ENCODE measurements at places on chromosomes 11 and 22.

DNA sequence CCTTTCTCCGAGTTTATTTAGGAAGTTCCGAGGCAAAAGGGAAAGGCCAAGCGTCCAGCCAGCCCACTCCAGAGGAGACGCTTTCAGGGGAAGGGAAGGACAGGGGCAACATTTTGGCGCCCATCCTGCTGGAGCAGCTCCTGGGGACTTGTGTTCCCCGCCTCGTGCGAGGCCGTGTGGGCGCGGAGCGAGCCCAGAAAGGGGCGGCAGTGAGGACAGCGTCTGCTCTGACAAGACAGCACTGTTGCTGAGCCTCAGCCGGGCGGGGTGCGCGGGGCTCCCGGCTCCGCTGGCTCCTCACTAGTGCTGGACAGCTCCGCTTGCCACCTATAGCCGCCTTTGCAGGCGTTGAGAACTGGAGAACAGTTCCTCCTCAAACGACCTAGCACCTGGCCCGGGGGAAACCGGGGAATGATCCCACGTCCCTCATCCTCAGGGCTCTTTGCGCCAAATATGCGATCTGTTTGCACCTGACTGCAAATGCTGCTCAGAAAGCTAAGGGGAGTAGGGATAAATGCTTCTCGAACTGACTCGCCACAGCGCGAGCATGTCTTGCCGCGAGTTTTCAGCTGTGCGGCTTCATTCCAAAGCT, 722 bp upstream of the GUCY1A2 start:
- peak; percentile 67 for DNase-seq

DNA sequence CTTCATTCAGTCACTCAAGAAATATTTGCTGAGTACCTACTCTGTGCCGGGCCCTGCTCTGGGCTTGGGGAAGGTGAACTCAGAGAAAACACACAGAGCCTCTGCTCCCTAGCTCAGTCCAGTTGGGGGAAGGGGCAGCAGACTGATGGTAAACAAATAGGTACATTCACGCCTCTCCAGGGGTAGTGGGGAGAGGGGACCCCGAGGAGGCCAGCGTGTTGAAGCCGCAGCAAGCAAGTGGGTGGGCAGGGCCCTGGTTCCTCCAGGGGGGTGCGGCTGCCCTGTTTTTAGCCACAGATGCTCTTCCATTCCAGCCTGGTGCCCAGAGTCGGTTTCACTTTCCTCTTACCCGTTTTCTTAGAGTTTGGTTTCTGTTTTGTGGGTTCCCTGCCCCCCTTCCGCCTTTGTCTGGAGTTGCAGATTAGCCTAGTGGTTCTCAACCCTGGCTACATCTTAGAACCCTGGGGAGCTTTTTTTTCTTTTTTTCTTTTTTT, 8.7 kb downstream of the DRAP1 start:
- no peak for DNase-seq

- DNase-seq: no peak
Measured at GRCh38 chr11:8292351-8292750, 28.7 kb upstream of the LMO1 start.

- DNase-seq: no peak
Measured at GRCh38 chr11:46385169-46386004, 3.9 kb downstream of the MDK start.

- DNase-seq: no peak
Measured at GRCh38 chr11:2718817-2719438, 19.1 kb upstream of the KCNQ1OT1 start.

DNA sequence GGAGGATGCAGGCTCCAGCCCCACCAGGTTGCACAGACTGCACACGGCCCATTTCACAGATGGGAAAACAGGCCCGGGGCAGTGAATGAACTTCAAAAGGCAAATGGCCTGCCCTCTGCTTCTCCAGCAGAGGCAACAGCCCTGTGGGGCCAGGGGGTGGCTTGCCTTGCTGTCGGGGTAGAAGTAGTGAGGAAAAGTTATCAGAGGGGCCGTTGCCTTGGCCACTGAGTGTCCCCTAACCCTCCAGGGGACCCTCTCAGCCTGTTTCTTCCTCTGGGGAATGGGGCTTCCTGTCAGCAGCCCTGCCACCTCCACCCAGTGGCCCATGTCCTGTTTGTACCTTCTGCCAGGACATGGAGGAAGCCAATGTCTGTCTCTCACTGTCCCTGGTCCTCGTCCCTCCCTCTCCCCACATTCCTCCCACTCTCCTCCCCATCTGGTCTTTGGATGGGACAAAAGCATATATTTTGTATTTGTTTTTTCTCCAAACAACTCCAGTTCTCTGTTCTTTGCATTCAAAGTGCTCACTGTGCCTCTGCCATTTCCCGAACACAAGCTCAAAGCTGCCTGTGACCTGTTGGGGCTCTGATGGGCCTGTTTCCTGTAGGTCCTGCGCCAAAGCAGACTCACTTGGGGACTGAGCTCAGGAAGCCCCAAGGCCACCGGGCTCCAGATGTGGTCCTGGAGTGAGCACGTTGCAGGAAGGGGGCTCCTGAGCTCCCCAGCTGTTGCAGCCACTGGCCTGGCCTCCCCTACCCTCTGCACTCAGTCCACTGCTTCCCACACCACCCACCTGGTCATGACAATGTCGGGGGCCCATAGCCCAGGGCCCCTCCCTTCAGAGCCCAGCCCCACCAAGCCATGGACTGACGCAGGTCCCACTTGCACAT, 9.5 kb downstream of the MAP4K2 start:
- no peak for DNase-seq

DNA sequence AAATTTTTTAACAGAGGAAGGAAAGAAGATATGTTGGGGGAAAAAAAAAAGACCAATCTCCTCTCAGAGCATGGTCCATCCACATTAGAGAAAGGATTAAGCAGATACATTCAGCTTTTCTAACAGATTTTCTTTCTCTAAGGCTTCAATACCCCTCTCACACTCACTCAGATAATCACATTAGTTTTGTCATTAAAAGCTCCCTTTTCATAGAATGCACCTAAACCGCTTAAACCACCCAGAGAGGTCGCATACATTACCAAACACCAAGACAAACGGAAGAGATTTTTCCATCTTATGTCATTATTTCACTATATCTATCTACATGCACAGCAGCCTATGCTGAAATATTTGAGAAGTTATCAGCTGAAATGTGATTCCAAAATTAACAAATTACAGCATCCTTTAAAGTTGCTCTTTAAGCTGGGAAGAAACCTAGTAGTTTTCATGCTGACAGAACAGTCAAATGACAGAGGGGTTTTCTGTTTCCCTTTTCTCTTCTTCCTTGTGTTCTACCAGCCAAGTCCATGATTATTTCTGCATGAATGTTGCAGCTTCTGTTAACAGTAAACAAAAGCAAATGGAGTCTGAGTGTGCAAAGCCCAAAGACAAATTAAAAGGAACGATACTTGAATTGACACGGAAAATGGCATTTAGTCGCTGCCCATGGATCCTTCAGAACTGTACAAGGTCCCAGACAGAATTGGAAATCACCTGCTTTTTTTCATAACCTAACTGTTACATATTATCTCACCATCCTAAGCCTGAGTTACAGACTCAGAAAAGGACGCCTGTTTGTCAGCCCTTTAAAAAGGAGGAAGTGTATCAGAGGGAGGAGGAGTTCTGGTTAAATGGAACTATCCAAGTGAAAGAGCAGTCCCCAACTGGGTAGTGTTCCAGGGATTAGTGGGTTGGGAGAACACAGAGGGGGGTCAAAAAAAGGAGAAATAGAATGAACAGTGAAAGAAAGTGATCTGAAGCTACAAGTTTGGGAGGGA, 54.6 kb downstream of the PRCP start:
- DNase-seq: no peak

DNA sequence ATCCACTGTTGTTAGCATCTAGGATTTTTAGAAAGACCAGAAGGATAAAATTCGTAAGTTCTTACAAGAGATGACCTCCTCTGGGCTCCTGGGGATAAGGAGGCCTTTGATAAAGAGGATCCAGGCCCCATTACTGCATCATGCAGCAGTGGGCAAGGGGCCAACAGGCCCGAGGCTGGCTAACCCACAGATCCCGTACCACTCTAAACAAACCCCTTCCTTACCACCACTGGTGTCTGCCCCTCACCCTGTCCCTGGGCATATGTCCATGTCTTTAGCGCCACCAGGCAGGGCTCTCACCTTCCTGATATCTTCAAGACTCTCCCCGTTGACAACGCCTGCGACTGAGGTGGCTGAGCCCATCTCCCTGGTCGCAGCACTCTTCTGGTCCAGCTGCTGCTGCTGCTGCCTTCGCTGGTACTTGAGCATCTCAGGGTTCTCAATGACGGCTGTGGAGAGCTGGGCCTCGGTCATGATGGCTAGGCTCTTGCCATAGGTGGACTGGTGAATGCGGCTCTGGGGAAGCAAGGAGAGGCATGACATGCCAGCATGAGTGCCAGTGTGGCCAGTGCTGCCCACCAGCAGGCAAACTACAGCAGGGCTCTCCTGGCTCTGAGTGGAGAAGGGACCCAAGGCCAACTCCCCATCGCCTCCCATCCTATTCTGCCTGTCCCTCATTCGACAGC, 46.2 kb downstream of the HIRA start:
- no peak for DNase-seq

DNA sequence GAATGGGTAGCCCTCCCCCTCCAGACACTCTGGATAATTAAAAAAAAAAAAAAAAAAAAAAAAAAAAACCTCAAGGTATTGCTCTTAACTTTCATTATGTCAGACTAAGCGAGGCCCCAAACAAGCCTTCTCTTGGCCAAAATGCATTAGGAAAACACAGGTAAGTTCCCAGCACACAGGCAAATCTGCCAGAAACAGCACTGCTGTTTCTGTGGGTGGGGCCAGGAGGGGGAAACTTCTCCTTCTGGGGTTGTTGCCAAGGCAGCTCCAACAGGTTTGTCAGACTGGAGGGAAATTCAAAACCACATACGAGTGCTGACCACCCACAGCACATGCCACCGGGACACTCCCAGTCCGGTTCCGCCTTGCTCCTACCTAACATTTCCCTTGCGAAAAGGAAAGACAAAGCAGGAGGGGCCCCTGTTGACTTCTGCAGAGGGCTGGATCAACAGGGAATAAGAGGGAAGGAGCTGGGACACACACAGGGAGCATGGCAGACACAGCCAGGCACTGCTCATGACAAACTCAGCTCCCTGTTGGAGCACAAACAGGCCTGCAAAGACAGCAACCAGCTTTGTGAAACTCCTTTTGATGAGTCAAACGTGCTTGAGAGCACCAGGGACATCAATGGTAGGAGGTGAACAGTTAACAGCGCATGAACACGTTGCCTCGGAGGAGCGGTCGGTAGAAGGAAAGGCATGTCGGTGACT, 55.0 kb downstream of the MYH9 start:
- no peak for DNase-seq

DNA sequence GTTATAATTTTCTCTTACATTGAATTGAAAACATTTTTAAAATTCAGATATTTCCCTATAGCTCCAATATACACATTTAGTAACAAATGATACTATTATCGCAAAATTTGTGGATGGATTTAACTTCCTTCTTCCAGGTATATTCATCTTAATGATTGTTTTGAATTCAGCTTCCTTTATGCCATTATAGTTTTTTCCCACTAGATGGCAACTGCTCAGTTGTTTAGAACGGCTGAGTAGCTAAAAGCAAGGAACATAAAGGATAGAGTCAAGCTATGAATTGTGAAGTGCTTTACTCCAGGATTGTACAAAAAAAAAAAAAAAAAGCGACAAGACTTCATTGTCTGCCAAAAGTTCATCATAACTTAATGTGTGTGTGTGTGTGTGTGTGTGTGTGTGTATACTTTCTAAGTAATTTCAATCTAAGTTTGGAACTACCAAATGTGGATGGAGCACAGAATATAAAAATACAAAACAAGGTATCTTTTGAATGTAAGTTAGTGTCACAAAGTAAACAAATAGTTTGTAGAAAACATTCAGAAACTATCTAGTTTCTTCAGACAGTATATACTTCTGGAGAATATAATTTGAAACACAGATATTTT, 846.4 kb downstream of the DLG2 start:
- no peak for DNase-seq

DNA sequence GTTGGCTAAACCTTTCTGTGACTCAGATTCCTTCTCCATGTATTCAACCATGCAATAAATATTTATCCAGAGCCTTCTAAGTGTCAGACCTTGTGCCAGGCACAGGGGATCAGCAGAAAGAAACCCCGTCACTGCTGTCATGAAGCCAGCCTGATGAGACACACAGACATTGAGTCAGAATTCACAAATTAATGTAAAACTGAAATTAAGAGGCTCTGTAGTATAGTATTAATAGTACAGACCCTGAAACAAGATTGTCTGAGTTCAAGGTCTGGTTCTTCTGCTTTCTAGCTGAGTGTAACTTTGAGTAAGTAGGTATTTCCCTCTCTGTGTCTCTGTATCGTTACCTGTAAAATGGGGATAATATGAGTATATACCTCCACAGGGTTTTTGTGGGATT, 46.9 kb downstream of the ME3 start:
- DNase-seq: no peak

GRCh38 chr11:123145661-123146060, 49.4 kb downstream of the CLMP start:
- no peak for DNase-seq

DNA sequence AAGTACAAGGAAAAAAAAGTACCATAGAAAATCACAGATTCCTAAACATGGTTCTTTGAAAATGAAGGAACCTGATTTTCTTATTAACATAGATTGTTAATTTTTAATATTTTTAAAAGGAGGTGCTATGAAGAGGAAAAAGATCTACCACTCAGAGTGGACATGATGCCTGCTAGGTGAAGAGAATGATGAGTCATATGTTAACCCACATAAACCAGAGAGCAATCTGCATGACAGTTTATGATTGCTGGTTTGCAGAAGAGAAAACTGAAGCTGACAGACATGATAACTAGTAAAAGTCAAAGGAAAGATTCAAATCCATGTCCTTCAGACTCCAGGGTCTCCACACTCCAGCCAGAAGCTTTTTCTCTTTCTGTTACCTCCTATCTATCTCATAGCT, 1231.7 kb downstream of the LRRC4C start:
- no peak for DNase-seq

- no peak for DNase-seq
Measured at GRCh38 chr22:36355362-36355761, 32.4 kb downstream of the MYH9 start.

GRCh38 chr22:29734406-29734805, 14.6 kb downstream of the CABP7 start:
- DNase-seq: no peak

All from mesothelial cell of epicardium (in vitro differentiated cells).